ENCODE measurements at places on chromosomes 5 and 9. TPM values are rescaled to one million over a fixed set of nuclear protein-coding genes. Genes with fewer than 3 reads are reported as not detected.

DNA sequence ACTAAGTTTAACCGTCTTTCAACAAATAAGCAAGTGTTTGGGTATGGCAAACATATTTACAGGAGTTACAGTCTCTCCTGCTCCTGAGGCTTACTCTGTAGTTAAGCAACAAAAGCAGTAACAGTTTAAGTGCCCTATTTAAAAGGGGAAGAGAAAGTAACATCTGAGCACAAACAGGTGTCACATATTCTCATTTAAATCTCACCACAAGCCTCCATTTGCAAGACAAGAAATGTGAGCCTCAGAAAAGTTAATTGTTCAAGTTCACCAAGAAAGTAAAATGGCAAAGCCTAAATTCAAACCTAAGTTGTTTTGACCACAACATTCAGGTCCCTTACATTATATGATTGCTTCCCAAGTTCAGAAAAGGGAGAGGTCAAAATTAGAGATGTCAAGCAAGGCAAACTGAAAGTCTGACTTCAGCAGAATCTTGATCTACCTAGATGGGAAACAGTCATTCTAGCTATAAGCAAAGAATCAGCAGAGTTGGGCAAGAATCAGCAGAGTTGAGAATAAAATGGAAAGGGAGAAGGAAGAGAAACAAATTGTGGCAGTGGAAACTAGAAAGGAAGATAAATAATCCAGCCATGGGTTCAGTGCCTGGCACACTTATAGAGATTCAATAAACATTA lies 93.4 kb downstream of the STRBP start:
- DNase-seq: no peak

Gene GDNF
- 1.3 TPM for polyA plus RNA-seq

DNA sequence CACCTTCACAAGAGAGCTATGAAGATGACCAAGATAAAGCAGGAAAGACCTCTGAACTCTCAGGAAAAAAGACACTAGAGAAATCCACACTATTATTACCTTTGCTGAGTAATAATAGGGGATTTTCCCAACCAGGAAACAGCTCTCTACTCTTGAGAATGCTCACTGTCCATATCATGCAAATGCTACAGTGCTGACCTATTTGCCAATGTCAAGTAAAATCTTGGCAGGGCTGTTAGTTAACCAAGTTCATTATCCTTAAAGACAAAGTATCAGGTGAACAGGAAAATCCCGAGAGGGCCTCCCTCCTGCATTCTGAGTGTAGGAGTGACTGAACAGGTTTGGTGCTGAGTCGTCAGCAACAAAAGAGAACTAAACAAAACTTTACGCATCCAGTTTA lies 306.6 kb downstream of the ACTL7B start:
- DNase-seq: no peak

Gene LCN1
- not detected for polyA plus RNA-seq

DNA sequence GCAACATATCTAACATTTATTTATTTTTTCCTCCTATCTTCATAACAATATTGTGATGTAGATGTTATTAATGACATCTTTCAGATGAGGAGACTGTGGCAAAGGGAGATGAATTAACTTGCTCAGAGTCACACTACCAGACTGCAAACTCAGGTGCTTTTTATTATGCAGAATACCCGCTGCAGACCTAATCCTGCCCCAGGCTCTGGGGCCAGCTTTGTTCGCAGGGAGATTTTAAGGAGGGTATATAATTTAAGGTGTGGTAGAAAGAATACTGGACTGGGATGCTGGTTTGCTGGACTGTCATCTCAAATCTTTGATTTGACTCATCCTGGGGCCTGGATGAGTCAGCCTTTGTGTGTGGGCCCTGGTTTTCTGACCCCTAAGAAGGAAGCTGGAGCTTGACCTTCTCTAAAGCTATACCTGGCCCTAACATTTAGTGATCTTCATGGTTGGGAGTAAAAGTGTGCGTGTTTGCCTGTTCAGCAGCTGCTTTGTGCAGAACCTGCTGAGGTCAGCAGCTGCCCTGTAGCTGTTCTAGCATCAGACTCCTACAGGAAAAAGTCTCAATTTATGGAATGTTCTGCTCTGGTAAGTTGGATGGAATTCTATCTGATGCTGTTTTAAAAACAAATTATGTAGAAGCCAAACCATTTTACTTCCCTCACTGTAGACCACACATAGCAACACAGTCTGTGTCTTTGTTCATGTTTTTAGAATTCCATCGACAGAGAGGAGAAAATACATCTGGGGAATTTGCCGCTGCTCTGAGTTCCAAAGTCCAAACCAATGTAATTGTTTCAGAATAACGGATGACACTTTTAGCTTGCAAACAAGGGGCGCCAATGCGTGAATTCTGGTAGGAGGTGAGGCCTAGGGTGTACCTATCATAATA lies 4.5 kb downstream of the SLC36A1 start:
- no peak for DNase-seq

Gene POU5F2
- 0.06 TPM for polyA plus RNA-seq

DNA sequence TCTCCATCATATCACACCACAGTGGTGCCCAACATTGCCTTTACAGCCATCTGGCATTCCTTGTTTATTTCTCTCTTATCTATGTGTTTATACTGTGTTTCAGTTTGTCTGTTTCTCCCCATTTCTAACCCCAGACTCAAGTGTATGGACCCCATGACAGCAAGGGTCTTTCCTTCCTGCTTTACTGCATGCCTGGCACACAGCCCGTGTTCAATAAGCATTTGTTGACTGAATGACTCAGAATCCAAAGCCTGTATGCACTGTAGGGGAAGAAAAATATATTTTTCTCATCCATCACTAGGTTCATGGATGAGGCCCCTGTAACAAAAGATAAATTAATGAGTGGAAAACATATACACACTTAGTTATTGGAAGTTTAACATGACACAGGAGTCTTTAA lies 190.8 kb upstream of the SEMA6A start:
- DNase-seq: no peak

Gene SPATA31C1
- polyA plus RNA-seq: not detected

Gene OR13C2
- not detected for polyA plus RNA-seq

DNA sequence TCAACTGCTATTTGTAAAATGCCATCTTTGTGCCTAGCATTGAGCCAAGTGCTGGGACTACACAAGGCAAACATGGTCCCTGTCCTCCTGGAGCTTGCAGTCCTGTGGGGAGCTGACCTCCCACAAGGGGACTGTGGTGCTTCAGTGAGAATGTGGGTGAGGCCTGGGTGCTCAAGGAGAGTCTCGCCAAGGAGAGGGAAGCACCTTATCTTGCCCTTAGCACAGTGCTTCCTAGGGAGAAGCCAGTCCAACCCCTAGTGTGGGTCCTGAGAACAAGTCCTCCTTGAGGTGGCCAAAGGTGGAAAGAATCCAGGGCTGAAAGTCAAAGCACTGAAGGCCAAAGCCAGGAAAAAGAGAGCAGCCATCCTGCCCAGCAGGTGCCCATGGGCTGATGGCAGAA lies 31.1 kb upstream of the MVB12B start:
- DNase-seq: no peak
